Tongue (tissue), 3 donors: ENCODE measurements at places on chromosomes 11 and 22. TPM values are rescaled to one million over a fixed set of nuclear protein-coding genes. Genes with fewer than 3 reads are reported as not detected.

Gene P2RX6
- 19.3 TPM for total RNA-seq

Gene ROBO4
- 23.3 TPM for total RNA-seq

Gene ANO1
- 36.7 TPM for total RNA-seq

Gene SAA4
- total RNA-seq, result not detected

Gene NOX4
- total RNA-seq, result 2.7 TPM
